ENCODE measurements at places on chromosomes 12 and 14. TPM values are rescaled to one million over a fixed set of nuclear protein-coding genes. Genes with fewer than 3 reads are reported as not detected.

LTBR gene
- polyA plus RNA-seq = 54.1 TPM

RPL41 gene
- polyA plus RNA-seq = 7,868 TPM

CCDC38 gene
- polyA plus RNA-seq = not detected

CYP27B1 gene
- 3.1 TPM for polyA plus RNA-seq

ACSS3 gene
- not detected for polyA plus RNA-seq

AQP6 gene
- polyA plus RNA-seq = not detected

GRCh38 chr12:108597559-108598471 is at the start of gene TMEM119:
Gene TMEM119 (minus strand): TSS chr12:108598084. CDS start chr12:108592383, 5,701 bp downstream.
- no peak for DNase-seq

GRCh38 chr12:54358191-54358944 is 5.9 kb downstream of the GPR84 start:
- peak; percentile 90 for DNase-seq

GRCh38 chr14:59566725-59567124 is 9.9 kb downstream of the CCDC175 start:
- DNase-seq = no peak

DNA sequence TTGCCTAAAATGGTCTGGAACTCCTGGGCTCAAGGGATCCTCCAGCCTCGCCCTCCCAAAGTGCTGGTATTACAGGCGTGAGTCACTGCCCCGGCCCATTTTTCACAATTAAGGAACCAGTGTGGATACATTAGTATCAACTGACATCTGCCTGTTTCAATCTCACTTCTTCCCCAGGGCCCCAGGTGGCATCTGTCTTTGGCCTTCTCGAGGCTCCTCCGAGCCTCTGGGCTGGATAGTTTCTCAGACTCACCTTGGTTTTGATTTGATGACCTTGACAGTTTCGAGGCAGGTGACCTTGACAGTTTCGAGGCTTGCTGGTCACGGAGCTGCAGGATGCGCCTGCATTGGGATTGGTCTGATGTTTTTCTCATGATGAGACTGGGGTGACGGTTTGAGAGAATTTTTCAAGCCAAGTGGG is 41.0 kb upstream of the NCOR2 start:
- DNase-seq = no peak

GRCh38 chr12:116675339-116676107 is 62.3 kb downstream of the SPRING1 start:
- no peak for DNase-seq

DNA sequence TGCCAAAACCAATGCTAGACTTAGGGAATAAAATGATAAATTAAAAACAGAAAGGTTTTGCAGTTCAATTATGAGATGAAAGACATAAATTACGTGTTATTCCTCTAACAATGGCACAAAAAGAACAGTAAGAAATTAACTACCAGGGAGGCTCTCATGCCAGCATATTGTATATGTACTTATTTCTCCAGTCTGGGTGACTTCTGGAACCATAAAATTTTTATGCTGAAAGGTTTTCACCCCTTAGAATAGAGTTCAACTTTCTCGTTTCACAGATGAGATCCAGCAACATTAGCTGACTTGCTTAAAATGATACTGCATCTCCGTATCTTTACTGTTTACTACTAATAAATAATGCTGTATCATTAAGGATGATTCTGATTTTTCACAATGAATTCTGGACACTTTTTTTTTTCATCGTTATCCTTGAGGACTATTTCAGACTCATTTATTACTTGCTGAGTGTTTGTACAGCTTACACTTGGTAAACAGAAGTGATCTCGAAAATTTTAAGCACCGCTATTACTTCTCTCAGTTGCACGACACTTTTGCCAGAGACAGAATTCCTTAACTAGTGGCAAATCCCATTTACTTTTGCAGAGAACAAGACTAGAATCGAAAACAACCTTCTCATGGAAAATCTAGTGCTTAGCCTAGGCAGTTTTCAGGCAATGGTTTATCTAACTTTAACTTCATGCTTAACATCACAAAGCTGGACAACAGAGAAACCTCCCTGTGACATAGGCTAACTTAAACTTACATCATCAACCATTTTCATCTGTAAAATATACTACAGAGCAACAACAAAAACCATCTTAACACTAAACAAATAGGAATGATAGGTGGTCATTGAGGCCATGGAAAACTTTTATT is 2.7 kb downstream of the RSRC2 start:
- no peak for DNase-seq

GRCh38 chr14:65318636-65319506 is 93.7 kb upstream of the FUT8 start:
- DNase-seq = no peak

DNA sequence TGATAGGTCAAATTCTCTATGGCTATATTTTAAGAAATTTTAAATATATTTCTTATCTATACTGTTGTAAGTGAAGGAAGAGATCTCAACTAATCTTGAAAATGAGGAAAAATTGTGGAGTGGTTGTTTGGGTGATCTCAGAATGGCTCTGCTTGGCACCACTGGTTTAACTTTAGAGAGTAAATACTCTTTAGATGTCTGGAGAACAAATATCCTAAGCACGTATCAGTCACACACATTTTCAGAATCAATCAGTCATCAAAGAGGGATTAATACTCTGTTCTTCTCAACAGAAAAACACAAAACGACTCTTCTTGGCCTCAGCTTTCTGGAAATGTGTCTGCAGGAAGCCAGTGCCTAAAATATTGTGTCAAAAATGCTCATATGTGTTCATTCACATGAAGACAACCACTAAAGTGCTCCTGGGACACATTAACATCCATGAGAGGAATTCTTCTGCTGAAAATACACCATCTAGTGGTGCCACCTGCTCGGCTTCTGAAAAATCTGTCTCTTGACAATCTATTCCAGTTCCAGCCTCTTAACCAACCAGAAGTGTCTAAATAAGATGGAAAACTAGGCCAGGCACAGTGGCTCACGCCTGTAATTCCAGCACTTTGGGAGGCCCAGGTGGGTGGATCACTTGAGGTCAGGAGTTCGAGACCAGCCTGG is 81.1 kb upstream of the CCDC198 start:
- no peak for DNase-seq

DNA sequence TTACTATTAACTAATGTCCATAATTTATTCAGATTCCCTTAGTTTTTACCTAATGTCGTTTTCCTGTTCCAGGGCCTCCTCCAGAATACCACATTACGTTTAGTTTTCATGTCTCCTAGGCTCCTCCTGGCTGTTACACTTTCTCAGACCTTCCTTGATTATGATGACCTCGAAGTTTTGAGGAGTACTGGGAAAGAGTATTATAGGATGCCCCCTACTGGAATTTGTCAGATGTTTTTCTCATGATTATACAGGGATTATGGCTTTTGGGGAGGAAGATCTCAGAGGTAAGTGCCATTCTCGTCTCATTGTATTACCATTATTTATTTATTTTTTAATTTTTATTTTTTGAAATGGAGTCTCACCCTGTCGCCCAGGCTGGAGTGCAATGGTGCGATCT is 17.7 kb upstream of the C1S start:
- DNase-seq = peak; percentile 26

GRCh38 chr12:45991284-45992249 is 1.2 kb upstream of the SCAF11 start:
- DNase-seq = peak; percentile 89

- peak; percentile 10 for DNase-seq
Measured at GRCh38 chr14:61537563-61538463, 157.5 kb upstream of the HIF1A start.

GRCh38 chr12:48764521-48764920 is 24.4 kb downstream of the ADCY6 start:
- DNase-seq = no peak

GRCh38 chr12:109165599-109165998 is 49.2 kb downstream of the ACACB start:
- no peak for DNase-seq

DNA sequence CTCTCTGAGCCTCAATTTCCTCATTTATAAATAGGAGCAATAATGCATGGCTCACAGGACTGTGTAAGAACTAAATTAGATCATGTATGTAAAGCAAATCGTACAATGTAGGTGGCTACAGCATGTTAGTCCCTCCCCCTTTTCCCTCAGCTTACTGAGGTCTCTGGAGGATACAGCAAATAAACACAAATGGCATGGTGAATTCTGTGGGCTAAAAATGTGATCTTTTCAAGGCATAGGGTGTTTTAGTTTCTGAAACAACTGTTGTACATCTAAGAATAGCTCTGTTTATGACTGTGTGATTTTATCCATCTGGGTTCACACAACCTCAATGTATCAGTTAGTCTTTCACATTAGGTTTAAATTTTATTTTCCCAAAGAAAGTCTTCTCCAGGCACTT is 121.2 kb upstream of the PLEKHG7 start:
- DNase-seq = no peak

DNA sequence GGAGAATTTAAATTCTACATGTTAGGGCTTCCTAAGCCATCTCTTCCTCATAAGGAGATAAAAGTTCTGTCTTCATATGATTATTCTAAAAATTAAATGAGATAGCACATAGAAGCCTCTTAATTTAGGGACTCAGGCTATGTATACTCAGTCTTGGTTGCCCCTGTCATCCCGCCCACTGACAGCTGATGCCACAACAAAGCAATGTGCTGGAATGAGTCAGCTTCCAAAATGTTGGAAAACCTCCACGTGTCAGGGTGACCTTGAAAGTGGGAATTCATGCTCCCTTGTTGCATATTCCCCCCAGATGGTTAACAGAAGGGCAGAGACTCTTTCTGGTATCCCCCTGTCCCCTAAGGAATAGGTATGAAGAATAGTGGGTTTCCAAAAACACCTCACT is 238.0 kb upstream of the DDHD1 start:
- no peak for DNase-seq
